KG1 (cell line): ENCODE measurements at places on chromosomes 12 and 14.

DNA sequence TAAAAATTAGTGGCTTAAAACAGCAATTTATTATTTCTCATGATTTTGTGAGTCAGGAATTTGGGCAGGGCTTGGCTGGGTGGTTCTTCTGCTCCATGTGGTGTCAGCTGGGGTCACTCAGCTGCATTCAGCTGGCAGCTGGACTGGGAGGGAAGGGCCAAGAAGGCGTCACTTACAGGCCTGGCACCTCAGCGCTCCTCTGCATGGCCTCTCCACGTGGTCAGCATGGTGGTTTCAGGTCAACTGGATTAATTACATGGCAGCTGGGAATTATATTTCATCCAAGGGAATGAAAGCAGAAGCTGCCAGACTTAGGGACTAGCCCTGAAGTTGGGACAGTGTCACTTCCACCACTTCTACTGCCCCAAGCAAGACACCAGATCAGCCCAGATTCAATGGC, 27.5 kb upstream of the IRF2BPL start:
- DNase-seq = no peak

DNA sequence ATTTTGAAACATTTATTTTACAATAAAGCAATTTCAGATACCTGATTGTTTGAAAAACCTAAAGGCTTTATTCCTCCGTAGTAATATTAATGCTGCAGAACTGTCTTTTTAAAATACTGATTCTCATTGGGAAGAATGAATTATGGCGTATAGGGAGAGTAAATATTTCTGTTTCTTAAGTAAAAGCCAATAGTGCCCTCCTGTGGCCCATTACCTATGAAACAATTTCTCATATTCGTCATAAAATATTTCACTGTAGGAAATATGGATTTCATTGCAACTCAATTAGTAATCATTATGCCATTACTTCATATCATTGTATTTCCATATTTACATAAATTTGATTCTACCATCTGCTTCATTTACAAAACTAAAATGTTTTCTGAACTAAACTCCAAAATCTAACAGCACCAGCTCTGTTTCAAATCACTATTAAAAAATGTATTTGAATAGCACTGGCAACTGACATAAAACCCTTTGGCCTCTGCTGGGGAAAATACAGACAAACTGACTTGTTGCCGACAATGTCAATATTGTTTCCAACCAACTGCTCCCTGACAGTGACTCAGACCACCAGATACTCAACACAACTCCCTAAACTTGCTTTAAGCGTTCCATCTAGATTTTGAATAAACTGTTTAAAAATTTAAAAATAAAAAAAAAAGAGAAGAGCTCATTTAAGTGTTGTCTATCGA, 290.3 kb downstream of the NAV3 start:
- no peak for DNase-seq

DNA sequence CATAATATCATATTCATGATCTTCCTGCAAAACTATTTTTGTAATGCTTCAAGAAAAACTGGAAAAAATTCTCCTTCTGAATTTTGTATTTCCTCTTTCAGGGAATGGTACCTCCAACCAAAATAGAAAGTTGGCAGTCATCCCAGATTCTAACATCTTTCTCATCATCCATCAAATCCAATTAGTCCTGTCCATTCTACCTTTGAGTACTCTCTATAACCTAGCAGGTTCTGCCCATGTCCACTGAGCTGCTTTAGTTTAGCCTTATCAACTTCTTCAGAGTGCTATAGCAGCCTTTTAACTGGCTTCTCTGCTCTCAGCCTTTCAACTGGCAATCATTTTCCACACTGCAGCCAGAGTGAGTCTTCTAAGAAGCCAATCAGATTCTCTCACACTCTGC, 236.2 kb downstream of the AKAP6 start:
- no peak for DNase-seq

- DNase-seq = no peak
Measured at GRCh38 chr14:105303949-105304348, 3.1 kb upstream of the BRF1 start.

- no peak for DNase-seq
Measured at GRCh38 chr12:76374386-76375020, 26.3 kb upstream of the BBS10 start.

DNA sequence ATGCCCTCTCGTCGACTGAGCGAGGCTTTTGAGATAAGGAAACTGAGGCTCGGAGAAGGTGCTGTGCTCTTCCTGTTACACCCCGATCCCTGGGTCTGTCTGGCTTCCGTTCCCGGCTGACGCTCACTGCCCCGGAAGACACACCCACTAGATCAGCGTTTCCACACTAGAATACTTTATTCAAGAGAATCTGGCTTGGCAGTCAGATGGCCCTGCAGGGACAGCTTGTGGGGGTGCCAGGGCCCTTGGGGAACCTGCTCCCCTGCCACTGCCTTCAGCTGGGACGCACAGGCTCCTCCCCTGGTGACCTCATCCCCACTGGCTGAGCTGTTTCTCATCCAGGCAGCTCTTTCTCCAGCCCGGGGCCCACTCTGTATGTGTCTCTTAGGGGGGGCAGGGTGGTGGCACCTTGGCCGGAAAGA, 13.7 kb downstream of the PGF start:
- peak; percentile 46 for DNase-seq

DNA sequence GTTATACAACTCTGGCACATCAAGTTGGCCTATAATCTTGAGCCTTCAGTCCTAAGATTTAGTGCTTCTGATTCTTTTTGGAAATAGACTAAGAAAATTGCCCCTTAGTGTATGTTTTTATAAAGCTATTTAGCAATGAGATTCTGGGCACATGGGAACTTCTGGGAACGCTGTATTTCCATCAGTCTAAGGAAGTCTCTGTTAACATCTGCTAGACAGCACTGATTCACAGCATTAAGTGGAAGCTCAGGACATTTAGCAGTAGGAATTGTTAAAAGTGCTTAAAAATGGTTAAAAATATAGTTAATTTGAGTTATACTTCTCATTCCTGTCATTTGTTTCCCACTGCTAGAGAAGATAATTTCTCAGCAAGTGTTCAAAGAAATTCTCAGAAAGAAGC, 579.1 kb downstream of the SLC16A7 start:
- DNase-seq = no peak

DNA sequence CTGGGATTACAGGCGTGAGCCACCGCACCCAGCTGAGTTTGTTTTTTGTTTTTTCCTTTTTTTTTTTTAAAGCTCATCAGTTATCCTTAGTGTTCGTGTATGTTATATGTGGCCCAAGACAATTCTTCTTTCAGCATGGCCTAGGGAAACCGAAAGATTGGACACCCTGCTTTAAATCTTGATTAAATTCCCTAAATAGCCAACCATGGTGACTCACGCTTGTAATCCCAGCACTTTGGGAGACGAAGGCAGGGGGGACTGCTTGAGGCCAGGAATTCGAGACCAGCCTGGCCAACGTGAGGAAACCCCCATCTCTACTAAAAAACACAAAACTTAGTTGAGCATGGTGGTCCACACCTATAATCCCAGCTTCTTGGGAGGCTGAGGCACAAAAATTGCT, 131.1 kb downstream of the MED13L start:
- no peak for DNase-seq

GRCh38 chr14:22131749-22132476, 457.1 kb downstream of the DAD1 start:
- peak; percentile 4 for DNase-seq

- DNase-seq = no peak
Measured at GRCh38 chr12:69676257-69677012, 22.7 kb downstream of the BEST3 start.

DNA sequence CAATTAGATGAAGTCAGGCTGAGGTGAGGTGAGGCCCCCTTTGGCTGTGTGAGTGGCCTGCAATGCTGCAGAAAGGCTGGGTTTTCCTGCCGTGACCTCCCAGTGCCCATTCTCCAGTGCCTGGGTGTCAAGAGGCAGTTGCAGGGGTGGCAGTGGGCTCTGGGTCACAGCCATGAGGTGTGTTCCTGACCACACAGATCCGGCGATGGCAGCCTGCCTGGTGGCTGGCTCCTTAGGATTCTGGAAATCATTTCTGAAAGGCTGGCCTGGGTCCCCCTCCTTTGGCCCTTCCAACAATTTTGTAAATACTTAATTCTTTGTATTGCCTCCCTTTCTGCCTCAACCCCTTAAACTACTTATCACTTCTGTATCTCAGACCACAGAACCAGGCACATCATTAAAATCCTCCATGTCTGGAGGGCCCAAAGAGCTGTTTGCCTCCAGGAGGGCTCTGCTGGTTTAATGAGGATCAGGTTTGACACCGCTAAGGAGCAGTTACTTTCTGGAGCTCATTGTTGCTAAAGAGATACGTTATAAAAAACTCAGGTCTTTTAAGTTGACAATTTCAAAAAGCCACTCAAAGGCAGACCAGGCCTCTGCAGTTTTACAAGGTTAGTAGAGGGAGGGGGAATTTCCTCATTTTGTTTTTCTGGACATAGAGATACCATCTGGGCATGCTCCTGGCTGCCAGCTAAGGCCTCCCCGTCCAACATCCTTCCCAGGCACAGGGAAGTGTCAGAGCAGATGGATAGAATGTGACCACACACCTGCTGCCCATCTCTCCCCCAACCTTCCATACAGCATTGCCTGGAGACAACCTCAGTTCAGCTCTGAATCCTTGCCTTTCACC, 204.4 kb downstream of the FOXN3 start:
- DNase-seq = no peak

- DNase-seq = peak; percentile 20
Measured at GRCh38 chr14:67514650-67515385, 18.3 kb upstream of the PLEKHH1 start.

DNA sequence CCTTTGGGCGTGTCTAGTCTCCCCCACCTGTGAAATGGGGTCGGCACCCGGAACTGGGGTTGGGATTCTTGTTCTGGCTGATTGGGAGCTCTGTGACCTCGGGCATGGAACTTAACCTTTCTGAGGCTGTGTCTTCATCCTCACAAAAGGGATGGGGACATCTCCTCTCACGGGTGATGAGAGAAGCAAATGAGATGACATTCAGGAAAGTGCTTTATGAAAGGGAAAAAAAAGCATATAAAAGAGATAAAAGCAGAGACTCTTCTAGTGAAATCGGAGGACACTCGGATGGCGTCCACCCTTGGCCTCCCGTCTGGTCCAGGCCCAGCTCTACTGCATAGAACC, 98.9 kb downstream of the LRRC74A start:
- no peak for DNase-seq

GRCh38 chr12:44384136-44384535, 492.0 kb downstream of the NELL2 start:
- DNase-seq = no peak

DNA sequence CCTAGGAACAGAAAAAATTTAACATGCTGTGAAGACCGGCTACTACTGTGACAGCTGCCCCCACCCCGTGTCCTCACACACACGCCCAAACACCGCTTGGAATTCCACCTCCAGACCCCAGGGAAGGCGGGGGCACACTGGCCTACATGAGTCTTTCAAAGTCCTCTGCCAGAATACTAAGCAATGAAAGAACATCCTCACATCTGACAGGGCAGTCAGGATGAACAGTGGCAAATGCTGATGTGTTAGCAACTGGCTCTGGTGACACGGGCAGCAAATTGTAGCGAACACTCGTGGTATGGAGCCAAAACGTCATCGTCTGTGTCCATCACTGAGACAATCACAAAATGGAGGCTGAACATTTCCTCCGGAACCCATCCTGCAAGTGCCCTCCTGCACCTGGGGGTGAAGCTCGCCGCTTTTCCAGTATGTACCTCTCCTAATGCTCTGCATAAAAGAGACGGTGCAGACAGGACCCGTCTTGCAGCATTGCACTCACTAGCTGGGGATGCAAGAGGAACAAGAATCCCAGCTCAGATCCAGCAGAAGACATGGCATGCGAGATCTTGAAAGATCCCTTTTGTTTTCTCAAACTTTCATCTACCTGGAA, 94.8 kb downstream of the BCL11B start:
- DNase-seq = no peak

GRCh38 chr14:100679707-100680438, 46.8 kb upstream of the DLK1 start:
- no peak for DNase-seq

- DNase-seq = no peak
Measured at GRCh38 chr12:5173511-5174011, 129.9 kb downstream of the KCNA5 start.

DNA sequence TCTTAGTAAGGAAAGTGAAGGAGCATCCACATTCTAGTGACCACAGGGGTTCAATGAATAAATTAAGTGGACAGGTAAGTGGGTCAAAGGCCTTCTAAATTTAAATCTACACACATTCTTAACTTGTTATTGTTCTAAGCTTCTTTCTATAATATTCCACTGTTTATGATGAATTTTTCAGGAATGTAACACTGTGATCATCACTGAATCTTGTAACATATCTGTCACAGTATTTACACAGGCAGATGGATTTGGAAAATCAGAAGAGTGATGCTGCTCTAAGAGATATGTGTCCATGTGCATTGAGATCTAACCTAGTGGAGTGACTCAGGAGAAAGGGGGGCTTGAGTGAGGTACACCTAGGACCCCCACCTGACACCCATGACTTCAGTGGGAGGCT, 115.4 kb upstream of the OVCH1 start:
- no peak for DNase-seq

GRCh38 chr14:85558505-85558904, 28.6 kb downstream of the FLRT2 start:
- no peak for DNase-seq

DNA sequence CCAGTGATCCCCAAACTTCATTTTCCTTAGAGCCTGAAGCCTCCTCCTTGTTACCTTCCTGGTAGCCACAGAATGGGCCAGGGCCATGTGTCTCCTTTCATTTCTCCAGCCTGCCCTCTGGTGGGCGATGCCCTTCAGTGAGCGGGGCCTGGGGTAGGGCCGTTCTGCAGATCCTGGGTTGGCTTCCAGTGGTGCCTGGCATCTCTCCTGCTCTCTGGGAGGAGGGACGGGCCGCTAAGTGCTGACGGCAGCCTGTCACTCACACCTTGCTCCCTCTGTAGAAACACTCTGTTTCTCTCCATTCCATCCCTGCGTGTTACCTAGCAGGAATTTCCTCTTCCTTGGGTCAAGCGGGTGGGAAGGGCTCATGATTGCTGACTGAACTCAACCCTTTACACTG, 232.1 kb downstream of the CACNA1C start:
- peak; percentile 87 for DNase-seq

- DNase-seq = peak; percentile 39
Measured at GRCh38 chr14:64983439-64984310, 3.0 kb upstream of the FNTB start.

- no peak for DNase-seq
Measured at GRCh38 chr12:128813883-128814282, 9.9 kb downstream of the SLC15A4 start.

DNA sequence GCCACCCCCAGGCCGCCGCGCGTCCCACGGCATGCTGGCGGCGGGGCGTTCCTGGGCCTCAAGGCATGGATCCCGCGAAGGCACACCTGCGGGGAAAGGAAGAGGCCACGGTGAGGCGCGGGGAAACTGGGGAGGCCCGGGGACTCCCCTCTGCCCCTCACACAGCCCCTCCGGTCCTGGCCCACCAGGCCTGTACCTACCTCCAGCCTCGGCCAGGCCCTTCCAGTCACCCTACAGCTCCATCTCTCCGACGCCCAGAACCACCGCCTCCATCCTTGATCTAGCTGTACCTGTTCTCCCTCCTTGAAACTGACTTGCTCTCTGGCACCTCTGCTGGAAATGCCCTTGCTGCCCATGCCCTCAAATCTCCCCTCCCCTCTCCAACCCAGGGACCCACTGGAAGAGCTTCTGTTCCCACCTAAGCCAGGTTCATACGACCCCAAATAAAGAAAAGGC, 1.7 kb downstream of the ANKRD9 start:
- no peak for DNase-seq

GRCh38 chr14:42778984-42779383, 1172.3 kb downstream of the LRFN5 start:
- DNase-seq = no peak
